Sciatic nerve (tissue), 2 donors: ENCODE measurements at places on chromosomes 13 and 19. TPM values are rescaled to one million over a fixed set of nuclear protein-coding genes. Genes with fewer than 3 reads are reported as not detected.

DNA sequence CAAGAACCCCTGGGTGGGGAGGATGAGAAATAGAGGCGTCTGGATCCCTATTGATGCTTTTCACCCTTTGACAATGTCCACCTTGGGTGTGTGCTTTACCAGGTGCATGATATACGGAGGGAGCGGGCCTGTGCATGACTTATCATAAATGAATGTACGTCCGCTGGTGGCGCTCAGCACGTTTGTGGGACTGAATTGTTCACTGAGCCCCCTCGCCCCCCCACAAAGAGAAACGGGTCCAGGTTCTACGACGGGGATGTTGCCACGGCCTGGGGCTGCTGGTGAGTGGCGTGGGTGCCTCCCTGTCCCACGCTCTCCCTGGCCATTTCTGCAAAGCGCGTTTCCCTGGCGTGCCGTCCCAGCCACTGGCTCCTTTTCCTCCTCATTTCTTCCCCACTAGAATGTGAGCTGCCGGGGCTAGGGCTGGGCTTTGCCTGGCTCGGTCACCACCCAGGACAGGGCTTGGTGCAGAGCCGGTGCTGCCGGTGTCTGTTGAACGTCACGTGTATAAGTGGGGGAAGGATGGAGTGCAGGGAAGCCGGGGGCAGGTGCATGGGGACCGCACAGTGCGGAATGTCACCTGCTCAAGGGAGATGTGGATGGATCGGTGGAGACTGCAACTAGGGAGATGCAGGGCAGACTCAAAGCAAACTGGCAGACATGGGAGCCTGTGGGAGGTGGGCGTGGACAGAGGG, 21.6 kb downstream of the LRRC4B start:
- DNase-seq: no peak

The WDR88 gene
- total RNA-seq: not detected

The VN1R4 gene
- not detected for total RNA-seq

GRCh38 chr13:99294198-99294597, 13.0 kb downstream of the GPR183 start:
- DNase-seq: no peak

- DNase-seq: no peak
Observed at GRCh38 chr13:38763446-38764381, 76.8 kb downstream of the FREM2 start.
